Bronchial smooth muscle cell (primary cell): ENCODE measurements at places on chromosomes 2 and 18. TPM values are rescaled to one million over a fixed set of nuclear protein-coding genes. Genes with fewer than 3 reads are reported as not detected.

PGAP1 gene
- total RNA-seq, result 4.4 and 5.7 TPM in 2 replicates

CGREF1 gene
- total RNA-seq, result 0.69 and 0.79 TPM in 2 replicates

GAL3ST2 gene
- 0.09 and 0.16 TPM in 2 replicates for total RNA-seq

FOXD4L1 gene
- total RNA-seq, result under 0.01 TPM in 1 of 2 replicates, not detected in the other

SERPINB4 gene
- not detected in 2 replicates for total RNA-seq
